ENCODE measurements at places on chromosomes 13 and 19. TPM values are rescaled to one million over a fixed set of nuclear protein-coding genes. Genes with fewer than 3 reads are reported as not detected.

NOVA2 gene
- 3.4 TPM for total RNA-seq

BCL3 gene
- 4.5 TPM for total RNA-seq

PRX gene
- 1.0 TPM for total RNA-seq

ZNF211 gene
- total RNA-seq, result 7.1 TPM

FCHO1 gene
- 0.56 TPM for total RNA-seq

Measured in pulmonary artery endothelial cell (primary cell).